ENCODE measurements at places on chromosomes 2 and 18.
A peak's percentile ranks its signal among the peaks of the same experiment; 100 is the strongest.

DNA sequence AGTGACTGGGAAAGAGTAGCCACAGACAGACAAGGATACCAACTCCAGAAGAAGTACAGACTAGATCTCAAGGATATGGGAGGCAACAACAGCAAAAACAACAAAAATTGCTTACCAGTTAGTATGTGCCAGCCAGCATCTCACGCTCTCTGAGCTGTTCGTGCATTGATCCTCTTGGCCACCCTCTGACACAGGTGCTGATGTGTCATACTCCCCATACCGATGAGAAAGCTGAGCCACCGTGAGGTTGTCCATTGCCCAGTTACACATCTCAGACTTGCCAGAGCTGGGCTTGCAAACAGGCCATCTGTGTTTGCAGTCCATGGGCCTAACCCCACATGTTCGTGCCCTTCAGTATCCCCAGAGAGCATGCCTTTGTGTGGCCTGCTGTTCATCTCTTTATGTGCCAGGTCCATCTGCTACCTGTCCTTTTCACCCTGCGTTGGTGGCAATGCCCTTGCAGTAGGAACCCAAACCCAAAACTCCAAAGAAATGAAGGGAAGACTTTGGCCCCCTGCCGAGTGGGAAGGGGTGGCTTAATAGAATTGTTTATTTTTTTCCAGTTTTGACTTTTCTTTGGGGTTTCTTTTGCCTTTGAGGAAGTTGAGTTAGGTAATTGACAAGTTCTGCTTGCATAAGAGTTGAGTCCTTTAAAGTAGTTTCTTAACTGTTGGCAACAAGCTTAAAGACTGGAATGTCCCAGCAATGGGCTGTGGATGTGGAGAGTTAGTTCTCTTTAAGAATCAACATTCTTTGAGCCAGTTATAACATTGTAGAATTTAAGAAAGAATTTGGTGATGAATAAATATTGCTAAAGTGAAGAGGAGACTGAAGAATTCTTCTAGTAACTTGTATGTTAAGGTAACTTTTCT is 46.7 kb downstream of the LYPD6B start:
- DNase-seq = peak; percentile 59

DNA sequence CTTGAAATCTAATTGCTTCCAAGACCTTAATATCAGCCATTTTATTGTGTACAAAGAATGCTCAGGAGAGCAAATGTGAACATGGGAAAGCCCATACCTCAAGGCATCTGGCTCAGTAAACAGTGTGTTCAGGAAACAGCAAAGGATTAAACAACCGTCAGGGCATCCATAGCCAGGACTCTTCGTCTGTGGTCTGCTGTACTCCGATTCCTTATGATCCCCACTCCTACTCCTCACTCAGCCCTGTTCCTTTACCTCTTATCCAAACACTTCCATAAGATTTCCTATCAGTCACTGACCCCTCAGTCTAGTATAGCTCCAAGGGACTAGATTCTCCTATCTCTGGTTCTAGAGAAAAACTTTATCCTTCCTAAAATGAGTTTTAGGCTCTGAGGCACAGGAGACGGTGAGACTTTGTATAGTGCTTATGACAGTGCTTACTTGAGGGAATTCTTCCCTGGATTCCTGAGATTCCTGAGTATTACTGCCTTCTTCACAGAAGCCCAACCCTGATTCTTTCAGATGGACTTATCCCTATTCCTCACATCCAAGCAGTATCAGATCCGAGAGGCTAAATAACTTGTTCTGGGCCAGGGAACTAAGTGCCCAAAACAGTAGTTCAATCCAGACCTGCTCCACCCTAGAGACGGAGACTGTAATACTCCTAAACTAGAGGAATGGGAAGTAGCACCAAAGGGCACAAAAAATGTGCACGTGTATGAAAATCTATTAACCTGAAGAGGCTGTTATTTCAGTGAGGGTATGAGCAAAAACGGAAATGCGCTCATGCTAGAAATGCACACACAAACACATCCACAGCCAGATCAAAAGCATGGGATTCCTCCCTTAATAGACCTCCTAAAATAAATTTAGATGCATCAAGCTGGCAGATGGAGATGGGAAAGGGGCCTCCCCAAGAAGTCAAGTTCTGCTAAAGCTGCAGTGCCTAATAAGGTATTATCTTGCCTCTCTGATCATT is 42.1 kb upstream of the SIGLEC15 start:
- DNase-seq = peak; percentile 87

GRCh38 chr2:88350331-88351248 is 101.9 kb downstream of the FOXI3 start:
- DNase-seq = peak; percentile 22

GRCh38 chr2:238945433-238946150 is 97.7 kb downstream of the TWIST2 start:
- peak; percentile 56 for DNase-seq

- DNase-seq = no peak
These were observed 137.5 kb downstream of the DYM start for GRCh38 chr18:49322765-49323490.

- no peak for DNase-seq
These were observed 189.0 kb upstream of the THUMPD2 start for GRCh38 chr2:39968037-39968436.

DNA sequence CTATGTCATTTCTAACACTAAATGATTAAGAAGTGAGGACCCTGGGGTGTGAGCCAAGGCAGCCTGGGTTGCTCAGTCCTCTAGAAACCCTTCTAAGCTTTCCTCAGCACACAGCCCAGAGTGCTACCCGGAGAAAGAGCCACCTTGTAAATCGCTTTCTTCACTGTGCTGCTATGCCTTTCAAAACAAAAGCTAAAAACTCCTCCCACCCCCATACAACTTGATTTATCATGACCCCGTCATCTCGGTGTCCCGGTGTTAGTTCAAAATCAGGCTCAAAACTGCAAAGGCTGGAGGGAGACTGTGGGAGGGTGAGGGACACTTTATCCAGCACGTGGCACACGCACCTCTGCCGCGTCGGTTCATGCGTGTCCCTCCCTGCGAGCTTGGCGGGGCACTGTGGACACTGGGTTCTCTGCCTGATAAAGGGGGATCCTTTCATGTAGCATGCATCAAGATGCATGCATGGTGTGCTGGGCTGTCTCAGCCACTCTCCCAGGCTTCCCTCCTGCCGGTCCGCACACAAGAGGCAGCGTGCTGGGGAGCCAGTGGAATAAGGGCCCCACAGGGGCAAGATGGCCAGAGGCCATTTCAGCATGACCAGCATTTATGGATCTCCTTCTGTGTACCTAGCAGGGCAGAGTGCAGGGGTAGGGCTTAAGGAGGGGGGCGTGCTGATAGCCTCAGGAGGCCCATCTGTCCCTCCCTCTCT is 170.4 kb downstream of the SMAD7 start:
- peak; percentile 21 for DNase-seq

GRCh38 chr2:164719996-164720941 is 99.0 kb upstream of the GRB14 start:
- DNase-seq = peak; percentile 66

- peak; percentile 57 for DNase-seq
These were observed 142.2 kb upstream of the PXDN start for GRCh38 chr2:1886405-1886992.

- no peak for DNase-seq
These were observed 168.4 kb downstream of the ZFP36L2 start for GRCh38 chr2:43057742-43058725.

GRCh38 chr2:211454679-211455078 is 898.3 kb downstream of the CPS1 start:
- DNase-seq = no peak

GRCh38 chr2:122072666-122073065 is 317.2 kb downstream of the TSN start:
- DNase-seq = peak; percentile 34

- DNase-seq = no peak
These were observed 7.4 kb downstream of the MRPL30 start for GRCh38 chr2:99188357-99188756.

DNA sequence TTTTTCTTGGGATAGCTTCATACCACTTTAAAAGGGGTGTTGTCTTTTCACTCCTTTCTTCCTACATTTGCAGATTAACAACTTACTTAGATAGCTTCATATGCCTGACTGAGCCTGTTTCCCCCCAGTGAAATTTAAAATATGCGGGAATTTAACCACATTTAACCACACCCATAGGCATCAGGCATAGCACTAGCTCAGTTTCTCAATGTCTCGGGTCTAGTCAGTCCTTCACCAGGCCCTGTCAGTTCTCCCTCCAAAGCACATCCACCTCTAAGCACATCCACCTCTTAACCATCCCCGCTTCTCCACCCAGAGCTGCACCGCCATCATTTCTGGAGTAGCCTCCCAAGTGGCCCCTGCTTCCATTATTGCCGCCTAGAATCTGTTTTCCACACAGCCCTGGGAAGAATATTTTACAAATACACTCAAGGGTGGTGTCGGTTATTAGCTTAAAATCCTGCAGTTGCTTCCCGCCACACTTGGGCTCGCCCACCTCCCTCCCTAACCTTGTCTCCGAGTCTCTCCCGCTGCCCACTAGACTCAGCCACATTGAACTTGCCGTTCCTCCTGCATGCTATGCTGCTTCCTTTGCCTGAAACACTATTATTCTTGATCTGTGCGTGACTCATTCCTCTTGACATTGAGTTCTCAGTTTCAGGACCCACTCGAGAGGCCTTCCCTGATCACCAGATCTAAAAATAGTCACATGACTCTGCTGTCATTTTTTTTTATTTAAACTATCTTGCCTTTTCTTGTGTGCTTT is 68.3 kb downstream of the SPTBN1 start:
- peak; percentile 90 for DNase-seq

- DNase-seq = no peak
These were observed at the start of gene ZNF516 for GRCh38 chr18:76495006-76495370. ZNF516 (minus strand) TSS chr18:76495242; CDS start chr18:76443054, 52,188 bp downstream.

- peak; percentile 44 for DNase-seq
These were observed 281.5 kb downstream of the AFF3 start for GRCh38 chr2:99860720-99861375.

DNA sequence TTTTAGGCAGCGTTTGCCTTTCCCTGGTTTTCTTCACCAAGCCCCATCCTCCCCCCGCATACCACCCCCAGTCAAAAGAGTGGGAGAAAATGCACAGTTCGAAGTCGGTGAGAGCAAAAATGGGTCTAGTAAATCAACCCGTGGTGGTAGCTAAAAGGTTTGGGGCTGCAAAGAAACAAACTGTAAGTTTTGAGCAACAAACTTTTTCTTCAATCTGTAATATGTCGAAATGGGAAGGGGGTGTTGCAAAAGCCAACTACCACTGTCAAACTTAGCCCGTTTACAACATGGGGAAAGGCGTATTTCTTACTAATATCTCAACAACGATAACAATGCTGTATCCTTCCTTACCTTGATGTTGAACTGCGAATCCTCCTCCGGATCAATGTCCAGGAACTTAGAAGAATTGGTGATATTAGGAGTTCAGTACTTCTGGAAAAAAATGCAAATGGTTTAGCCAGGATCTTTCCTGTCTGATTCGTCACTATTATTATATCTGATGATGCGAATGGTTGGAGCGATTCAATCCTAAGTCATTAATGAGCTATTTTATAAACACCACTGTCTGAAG is 2.4 kb upstream of the SATB2 start:
- peak; percentile 33 for DNase-seq

GRCh38 chr18:49802623-49803022 is 10.7 kb downstream of the ACAA2 start:
- no peak for DNase-seq

GRCh38 chr18:79366177-79367094 is 29.3 kb upstream of the NFATC1 start:
- peak; percentile 73 for DNase-seq

DNA sequence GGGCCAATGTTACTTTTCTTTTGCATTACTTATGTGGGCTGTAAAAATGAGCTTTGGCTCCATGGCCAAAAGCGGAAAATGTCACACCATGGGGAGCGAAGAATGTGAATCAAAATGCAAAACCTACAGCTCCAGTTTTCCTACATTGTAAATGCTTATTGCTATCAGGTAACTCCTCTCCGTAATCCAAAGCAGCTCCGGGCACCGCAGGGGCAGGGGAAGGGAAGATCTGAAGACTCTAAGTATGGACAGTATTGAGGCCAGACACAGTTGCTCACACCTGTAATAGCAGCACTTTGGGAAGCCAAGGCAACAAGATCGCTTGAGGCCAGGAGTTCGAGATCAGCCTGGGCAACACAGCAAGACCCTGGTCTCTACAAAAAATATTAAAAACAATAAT is 7.1 kb upstream of the AGFG1 start:
- no peak for DNase-seq

DNA sequence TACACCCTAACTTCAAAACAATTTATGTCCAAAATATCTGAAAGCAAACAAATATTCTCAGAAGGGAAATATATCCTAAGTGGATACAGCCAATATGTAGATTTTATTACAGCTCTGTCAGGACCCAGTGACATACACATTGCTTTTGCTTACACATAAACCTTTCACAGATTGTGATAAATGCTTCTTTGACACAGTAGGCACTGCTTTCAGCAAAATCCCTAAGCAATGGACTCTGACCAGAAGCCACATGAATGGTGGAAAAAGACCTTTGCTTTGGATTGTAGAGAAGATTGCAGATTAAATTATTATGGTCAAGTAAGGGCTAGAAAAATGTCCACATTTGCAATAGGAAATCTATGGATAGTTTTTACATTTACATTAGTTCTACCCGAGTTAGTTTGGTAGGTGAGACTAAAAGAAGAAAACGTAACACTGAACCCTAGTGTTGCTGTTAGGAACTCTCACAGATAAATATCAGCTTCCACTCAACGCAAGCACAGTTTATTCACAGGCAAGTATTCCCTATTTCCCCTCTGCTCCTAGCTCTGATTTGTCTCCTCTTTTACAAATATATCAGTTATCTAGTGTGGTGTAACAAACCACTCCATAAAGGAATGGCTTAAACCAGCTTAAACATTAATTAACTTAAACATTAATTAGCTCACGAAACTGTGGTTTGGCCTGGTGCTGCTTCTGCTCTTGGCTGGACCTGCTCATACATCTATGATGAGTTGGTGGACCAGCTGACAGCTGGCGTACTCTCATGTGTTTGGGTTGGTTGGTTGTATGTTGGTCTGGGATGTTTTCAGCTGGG is 23.6 kb upstream of the SERPINE2 start:
- no peak for DNase-seq

DNA sequence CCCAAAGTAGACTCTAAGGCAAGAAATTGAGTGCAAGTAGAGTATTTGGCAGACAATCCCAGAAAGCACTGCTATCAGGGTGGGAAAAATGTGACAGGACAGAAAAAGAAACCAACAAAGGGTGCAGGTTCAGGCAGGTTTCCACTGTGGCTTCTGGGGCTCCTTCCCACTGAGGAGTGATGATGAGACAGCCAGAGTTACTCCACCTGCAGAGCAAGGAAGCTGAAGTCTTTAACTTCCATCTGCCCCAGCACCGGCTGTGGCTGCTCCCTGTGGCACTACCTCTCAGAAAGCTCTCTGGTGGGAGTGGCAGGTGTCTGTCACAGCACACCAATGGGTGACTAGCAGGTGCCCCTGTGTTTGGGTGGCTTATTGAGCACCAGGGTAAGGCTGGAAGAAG is 37.6 kb upstream of the ACKR3 start:
- DNase-seq = no peak

GRCh38 chr2:222828572-222828971 is 32.3 kb upstream of the ACSL3 start:
- no peak for DNase-seq

- DNase-seq = no peak
These were observed 151.0 kb downstream of the MREG start for GRCh38 chr2:215862351-215862771.

- DNase-seq = no peak
These were observed 54.5 kb downstream of the ARHGAP28 start for GRCh38 chr18:6784046-6784445.
